ENCODE measurements at places on chromosomes 12 and 14.

- no peak for DNase-seq
Observed at GRCh38 chr14:70807898-70808415, 1.4 kb downstream of the MAP3K9 start.

GRCh38 chr12:27589419-27589818 is 65.4 kb downstream of the PPFIBP1 start:
- no peak for DNase-seq

- no peak for DNase-seq
Observed at GRCh38 chr14:46487582-46488350, 163.8 kb downstream of the RPL10L start.

DNA sequence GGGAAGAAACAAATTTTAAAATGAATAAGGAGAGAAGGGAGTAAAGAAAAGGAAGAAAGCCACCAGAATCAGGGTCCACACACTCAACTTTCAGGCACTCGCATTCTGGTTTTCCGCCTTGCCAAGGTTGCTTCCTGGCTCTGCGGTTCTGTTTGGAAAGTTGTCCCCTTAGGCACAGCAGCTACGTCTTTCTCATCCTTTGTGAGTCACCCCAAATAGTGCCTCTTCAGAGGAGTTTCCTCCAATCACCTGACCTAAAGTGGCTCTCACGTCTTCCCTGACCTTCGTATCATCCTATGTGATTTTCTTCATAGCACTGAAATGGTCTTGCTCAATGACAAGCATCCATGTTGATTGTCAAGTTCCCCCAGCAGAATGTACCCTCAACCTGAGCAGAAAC is 99.5 kb upstream of the TMCC3 start:
- DNase-seq: no peak

- no peak for DNase-seq
Observed at GRCh38 chr12:3700861-3701260, 52.0 kb downstream of the CRACR2A start.

DNA sequence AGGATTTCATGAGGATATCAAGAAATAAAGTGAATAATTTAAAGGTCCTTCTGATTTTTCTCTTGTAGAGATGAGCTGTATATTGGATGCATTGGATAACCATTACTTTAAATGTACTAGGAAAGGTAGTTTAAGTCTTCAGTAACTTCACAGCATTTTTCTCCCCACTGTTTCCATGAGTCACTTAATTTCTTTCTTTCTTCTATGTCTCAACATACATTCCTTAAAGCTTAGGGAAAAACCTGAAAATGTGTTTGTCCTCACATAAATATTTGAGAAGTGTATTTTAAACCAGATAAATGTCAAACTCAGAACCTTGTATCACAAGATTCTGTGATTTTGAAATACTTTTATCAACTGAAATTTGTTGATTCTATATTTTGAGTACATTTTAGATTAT is 1970.2 kb upstream of the FLRT2 start:
- DNase-seq: no peak

DNA sequence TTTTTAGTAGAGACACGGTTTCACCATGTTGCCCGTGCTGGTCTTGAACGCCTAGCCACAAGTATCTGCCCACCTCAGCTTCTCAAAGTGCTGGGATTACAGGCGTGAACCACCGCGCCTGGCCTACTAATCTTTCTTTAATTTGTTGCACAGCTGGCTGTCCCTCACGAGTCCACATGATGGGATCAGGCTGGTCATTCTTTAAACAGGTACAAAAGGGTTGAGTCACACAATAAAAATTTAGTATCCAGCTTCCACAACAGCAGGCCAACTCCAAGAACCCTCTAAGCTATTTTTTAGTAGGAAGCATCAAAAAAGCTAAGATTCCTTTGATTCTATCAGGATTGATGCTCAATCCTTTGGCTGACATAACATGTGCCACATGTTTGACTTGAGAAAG is 17.8 kb downstream of the SINHCAF start:
- no peak for DNase-seq

DNA sequence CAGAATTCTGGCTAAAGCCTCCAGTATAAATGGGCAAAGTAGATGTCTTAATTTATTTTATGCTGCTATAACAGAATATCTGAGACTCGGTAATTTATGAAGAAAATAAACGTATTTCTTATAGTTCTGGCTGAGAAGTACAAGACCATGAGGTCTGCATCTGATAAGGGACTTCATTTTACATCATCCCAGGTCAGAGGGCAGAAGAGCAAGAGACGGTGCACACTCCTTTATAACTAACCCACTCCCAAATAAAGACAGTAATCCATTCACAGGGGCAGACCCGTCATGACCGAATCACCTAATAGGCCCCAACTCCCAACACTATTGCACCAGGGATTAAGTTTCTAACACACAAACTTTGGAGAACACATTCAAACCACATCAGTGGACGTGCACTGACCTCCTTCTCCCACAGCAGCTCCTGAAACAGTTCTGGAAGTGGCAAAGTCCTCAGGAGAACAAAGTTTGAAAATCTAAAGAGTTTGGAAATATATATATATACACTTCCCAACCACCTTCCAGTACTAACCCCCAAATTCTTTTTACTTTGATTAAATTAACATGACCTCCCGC is 116.5 kb downstream of the MED13L start:
- DNase-seq: no peak

DNA sequence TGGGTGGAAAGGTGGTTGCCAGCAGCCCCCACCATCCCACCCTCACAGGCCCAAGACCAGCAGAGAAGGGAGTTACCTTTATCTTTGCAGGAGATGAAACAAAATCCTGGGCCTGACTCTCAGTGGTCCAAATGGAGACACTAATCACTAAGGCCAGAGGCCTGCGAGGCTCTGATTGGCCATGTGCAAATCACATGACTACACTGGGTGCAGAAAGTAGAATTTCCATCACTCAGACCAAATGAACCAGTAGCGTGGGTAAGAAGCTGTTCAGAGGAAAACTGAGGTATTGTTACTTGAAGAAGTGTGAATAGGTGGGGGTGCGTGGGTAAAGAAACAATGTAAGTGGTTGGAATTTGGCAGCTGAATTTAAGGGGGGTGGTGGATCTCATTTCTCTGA is 20.2 kb upstream of the PPP1CC start:
- no peak for DNase-seq

DNA sequence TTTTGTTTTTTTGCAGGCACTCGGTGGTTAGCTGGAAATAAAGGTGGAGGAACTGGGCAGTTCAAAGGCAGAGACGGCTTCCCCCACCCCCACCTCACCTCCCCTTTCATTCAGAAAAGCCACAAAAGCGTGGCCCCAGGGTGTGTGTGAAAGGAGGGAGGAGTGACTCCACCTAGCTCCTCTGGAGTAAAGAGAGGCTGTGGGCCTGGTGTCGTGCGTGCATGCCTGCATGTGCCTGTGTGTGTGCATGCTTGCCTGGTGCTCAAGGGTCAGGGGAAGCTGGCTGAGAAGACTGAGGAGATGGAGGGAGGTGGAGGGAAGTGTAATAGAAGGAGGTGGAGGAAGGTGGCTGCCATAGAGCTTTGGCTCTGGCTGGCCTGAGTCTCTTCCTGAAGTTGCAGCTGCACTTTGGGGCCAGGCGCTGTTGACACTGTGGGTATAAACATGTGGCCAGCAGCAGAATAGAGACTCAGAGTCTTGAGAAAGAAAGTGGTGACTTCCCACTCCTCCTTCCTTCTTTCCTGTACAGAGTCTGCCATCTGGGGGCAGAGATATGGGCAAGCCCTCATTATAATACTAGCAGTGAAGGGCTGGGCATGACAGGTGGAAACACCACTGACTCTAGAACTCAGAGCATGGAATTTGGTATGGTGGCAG is 36.9 kb upstream of the SINHCAF start:
- no peak for DNase-seq

DNA sequence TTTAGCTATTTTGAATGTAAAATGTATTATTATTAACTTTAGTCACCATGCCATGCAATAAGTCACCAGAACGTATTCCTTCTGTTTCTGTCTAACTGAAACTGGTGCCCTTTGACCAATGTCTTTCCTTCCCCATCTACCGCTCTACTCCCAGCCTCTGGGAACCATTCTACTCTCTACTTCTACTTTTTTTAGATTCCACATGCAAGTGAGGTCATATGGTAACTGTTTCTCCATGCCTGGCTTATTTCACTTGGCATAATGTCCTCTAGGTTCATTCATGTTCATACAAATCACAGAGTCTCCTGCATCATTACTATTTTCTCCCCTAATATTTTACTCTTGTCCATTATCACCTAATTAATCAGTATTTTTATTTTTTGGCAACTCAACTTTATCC is 160.1 kb downstream of the TMX1 start:
- DNase-seq: no peak

DNA sequence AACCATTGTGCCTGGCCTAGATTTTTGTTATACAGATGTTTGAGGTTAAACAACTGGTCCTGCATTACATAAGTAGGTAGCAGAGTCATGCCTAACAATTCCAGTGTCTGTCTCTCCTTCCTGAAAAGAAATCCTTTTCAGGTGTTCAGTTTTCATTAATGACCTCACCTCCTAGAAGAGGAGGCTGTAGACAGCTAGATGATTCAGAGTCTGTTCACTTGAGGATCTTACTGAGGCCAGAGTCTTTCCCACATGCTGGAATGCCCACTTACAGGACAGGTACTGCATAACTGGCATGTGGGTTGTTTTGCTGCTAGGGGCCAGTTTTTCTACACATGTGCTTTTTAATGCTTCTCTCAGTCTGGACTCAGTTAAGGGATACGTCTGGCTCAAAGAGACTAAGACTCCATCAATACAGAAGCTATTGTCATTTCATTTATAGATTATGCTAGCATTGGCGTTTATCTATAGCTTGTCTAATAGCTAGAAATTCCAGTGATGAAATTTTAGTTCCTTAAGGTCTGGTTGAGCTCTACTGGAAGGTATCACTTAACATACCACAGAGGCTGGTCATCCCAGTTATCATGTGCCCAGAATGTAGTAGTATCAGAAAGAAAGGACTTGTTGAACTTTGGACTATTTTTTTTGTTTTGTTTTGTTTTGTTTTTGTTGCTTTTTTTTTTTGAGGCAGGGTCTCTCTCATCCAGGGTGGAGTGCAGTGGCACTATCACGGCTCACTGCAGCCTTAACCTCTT is 206.4 kb downstream of the ERC1 start:
- DNase-seq: no peak

DNA sequence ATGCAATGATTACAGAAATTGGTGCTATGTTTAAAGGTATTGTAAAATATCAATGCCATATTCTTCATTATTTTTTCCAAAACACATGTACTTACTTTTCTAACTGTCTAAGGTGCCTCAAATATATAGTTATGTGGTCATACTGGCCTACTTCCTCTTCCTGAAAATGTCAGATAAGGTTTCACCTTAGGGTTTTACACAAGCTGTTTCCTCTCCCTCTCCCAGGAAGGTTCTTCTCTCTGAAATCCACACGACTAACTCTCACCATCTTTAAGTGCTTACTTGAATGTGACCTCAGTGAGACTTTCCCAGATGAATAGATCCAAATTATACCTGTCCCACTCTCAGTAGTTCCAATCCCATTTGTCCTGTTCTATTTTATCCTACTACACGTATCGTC is 11.6 kb upstream of the CLEC4D start:
- no peak for DNase-seq
